ENCODE measurements at places on chromosomes 5 and 9.

DNA sequence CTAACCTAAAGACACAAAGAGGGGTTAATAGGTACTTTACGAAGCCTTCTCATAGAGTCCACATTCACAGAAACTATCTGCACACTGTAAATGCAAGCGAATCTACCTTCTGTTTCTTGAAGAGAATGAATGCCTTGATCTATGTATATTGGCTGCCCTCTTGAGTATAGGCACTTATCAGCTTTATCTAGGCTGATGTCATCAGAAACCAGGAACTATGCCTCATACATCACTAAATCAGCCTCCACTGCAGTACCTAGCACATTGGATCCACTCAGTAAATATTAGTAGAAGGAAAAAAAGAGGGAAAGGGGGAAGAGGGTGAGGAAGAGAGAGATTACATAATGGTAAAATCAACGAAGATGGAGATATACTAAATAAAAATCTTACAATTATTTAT, 477.1 kb downstream of the CAAP1 start:
- no peak for DNase-seq

- DNase-seq, result no peak
Measured at GRCh38 chr9:75462866-75463265, 374.6 kb downstream of the OSTF1 start.

DNA sequence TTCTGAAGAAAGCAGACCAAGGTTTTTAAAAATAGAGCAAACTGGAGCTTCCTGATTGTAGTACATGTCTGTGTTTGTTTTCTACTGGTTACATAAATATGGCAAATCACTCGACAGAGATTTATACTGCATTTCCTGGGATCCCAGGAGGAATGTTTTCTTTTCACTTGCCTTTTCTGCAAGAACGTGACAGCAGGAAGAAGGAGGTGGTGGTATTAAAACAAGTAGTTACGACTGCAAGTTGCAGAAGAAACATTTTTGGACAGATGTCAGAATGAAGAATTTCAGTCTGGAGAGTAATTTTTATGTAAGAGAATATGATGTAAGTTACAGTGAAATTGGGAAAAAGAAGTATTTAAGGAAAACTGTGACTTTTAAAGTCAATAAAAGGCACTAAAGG, 253.7 kb upstream of the NFIL3 start:
- no peak for DNase-seq

DNA sequence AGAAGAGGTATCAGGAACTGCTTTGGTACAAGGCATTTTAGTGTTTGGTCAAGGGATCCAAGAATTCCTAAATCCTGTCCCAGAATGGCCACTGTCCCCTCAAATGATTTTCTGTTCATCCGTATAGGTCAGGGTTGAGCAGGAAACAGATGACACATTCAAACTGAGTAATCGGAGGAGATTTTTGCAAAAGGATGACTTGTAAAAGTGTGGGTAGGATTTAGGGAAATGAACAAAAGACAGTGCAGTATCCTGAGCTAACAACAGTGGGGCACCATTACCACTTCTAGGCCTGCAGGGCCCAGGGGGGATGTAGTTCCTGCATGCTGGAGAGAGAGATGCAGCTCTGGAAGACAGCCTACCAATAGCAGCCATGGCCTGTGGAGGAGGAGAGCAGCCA, 290.1 kb downstream of the ZSWIM6 start:
- no peak for DNase-seq

- DNase-seq, result no peak
Measured at GRCh38 chr9:91033270-91033669, 231.7 kb downstream of the SYK start.
